ENCODE measurements at places on chromosomes 2 and 18.

GRCh38 chr18:23067236-23067635, 68.0 kb upstream of the CABLES1 start:
- DNase-seq, result peak; percentile 32

GRCh38 chr2:143974262-143974661, 545.7 kb downstream of the ZEB2 start:
- DNase-seq, result no peak

DNA sequence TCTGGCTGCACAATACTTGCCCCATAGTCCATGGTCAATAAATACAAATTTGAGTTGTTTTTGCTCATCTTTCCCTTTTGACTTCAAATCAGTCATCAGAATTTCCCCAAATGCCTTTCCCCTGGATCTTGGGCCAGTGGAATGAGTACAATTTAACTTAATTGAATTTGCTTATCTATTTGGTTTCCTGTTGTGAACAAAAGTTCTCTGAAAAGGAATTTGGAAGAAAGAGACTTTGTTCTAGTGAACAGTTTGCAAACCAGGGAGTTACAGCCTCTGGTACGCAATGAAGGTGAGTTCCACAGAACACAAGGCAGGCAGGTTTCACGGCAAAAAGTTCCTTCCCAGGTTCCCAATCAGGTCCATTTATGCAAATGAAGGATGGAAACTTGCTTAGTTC, 1.2 kb upstream of the UGT1A1 start:
- no peak for DNase-seq

- no peak for DNase-seq
These were observed 10.9 kb upstream of the HS6ST1 start for GRCh38 chr2:128329607-128330006.

DNA sequence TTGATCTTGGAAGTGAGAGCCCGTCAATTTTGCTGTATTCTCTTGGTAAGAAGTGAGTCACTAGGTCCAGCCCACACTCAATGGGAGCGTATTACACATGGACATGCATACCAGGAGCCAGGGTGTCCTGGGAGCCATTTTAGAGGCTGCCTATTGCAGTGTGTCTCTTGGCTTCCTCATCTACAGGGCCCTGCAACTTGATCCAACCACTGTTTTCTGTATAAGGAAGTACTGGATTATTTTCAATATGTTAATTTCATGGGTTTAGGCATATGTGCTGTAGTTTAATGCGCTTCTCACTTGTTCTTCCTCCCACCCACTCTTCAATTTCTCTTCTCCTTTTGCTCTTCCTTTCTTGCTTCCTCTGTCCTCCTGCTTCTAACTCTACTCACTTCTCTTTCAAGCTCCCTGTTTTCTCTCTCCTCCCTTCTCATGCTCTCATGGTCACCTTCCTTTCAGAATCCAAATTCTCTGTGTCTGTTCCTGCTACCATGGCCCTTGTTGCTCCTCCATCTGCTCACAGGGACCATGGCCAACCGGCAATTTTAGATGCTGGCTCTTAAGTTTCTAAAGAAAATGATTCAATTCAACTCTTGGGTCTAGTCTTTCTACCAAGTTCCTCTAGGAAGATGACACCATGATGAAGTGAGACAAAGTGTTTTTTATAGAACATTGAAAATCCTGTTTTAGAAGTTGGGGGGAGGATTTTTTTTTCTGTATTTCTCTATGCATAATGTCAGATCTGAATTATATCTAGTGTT, 152.0 kb upstream of the ZEB2 start:
- no peak for DNase-seq

GRCh38 chr18:50695431-50696176, 124.2 kb downstream of the MRO start:
- DNase-seq, result no peak

- no peak for DNase-seq
These were observed 205.2 kb upstream of the CXCR4 start for GRCh38 chr2:136323195-136323594.

DNA sequence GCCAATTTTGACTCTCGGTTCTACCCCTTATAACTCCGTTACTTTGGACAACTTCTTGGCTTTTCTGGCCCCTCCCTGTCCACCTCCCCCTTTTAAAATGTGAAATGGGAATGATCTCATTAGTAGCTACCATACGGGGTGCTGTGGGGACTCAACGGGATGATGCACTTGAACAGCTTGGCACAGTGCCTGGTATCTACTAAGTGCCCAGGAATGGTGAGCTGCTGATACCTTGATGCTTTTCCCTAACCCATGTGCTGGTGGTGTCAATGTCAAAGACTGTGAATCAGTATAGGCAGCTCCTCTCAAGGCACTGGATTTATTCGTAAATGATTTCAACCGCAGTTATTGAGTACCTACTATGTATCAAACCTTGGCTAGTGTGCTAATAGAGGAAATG, 204.2 kb downstream of the LOXHD1 start:
- DNase-seq, result no peak

GRCh38 chr2:241065355-241065803, 36.7 kb downstream of the MTERF4 start:
- no peak for DNase-seq

DNA sequence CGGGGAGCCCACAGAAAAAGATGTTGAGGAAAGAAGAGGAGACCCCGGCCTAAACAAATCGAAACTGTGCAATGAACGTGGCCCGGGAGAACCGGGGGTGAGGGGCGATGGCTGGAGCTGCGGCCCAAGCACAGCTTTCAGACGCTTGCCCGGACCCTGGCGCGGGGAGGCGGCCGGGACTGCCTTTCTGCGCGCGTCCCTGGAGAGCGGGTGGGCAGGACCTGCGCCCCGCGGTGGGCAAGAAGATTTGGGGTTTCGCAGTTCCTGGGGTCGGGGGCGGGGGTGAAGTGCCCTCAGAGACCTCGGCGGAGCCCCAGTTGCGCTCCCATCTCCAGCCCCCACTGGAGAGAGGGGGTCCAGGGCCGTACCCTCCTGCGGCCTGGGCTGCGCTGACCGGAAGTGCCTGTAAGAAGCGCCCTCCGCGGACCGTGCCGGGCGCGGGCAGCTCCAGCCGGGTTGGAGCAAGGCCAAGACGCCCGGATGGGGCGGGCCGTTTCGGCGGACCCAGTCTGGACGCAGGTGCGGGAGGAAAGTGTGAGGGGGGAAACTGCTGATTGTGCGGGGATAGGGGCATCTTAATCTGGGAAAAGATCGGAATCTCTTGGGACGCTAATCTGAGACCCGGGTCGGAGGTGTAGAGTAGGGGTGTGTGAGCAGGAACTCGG, 11.6 kb downstream of the EN1 start:
- no peak for DNase-seq

DNA sequence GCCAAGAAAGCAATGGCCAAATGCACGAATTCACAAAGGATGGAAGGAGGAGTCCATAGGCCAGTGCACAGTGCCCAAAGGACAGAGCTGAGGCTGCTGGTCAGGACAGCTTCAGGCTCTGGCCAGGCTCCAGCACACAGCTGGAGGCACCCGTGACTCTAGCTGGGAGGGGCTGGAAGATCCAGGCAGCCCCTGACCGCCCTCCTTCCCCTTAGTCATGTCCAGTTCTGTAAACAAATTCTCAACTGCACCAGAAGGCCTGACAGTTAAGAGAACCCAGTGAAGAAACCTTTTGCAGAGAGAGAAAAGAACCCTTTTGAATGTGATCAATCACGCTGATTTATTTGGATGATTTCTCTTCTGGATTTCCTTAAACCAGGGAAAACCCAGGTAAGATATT, 7.7 kb upstream of the YWHAQ start:
- no peak for DNase-seq

- no peak for DNase-seq
These were observed 7.3 kb downstream of the COQ10B start for GRCh38 chr2:197460649-197461048.

DNA sequence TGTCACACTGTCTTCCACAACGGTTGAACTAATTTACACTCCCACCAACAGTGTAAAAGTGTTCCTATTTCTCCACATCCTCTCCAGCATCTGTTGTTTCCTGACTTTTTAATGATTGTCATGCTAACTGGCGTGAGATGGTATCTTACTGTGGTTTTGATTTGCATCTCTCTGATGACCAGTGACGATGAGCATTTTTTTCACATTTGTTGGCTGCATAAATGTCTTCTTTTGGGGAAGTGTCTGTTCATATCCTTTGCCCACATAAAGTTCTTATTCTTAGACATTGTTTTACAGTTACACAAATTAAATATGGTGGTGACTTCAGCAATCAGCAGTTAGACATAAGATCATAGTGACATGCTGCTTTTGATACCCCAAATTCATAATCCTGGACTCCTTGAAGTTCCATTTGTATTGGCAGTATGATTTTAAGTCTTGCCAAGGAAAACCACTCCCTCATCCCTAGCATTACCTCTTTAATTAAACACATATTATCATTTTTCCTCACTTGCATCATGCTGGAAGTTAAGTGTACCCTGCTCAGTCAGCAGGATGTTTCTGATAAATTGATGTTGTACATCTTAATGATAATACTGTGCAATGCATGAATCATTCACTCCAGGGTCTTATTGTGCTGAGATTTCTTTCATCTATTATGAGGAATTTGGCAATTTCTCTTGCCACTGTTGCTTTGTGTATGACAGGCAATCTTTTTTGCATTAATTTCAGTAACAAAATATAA, 67.6 kb upstream of the STAT1 start:
- DNase-seq, result no peak

- no peak for DNase-seq
These were observed 42.0 kb downstream of the CCDC148 start for GRCh38 chr2:158414538-158414937.

DNA sequence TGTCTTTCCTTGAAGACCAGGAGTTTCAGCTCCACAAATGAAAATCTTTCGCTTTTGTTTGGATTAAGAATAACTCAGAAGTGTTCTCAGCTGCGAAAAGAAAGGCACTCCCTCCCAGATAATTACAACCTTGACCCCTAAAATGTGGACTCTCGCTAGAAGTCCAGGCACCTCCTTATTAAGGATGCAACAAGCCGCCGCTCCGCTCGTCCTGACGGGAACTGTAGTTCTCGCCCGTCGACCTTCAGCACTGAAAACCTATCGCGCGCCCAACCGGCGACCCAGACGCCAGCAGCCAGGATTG, 559 bp downstream of the IMMT start:
- DNase-seq, result no peak

DNA sequence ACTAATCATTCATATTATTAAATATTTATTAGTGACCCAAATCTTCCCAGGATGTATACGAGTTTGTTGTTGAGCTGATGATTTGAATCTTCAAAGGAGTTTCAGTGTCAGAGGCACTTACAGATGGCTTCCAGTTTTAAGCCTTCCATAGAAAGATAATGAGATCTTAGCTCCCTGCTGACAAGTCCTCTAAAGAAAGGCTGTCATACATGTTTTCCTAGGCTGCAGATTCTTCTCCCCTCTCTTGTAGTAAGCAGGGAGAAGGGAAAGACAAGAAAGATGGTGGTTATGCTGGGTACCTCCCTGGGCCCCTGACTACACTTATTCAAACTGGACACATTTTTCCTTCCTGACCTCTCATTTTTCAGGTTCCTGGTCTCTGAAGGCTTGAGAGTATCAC, 8.1 kb upstream of the GAREM1 start:
- no peak for DNase-seq

DNA sequence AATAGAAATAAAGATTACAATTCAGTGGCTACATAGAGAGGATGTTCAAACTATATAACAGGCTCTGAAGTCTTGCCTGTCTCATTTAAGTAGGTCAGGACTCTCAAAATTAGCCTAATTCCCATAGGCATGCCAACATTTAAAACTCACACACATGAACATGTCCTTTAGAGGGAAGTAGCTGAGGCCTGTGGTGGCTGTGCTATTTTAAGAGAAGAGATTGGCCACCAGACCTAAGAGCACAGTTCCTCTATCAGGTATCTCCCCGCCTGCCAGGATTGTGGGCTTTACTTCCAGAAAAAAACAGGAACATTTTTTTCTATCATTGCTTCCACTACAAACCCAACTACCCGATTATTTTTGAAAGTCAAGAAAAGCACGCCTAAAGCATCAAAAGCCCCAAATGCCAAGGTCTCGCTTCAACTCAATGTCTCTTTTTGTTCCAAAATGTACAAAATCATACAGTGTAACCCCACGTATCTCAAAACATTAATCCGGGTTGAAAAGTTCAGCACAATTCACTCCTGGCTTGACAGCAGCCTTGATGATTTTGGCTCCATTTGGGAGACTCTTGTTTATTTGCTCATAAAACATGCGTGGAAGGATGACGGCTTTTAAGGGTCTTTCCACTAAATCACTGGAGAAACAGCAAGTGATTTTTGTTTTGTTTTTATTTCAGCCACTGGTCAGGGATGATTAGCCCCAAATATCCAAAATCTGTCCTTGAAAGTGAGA, 15.3 kb downstream of the FHL2 start:
- no peak for DNase-seq

DNA sequence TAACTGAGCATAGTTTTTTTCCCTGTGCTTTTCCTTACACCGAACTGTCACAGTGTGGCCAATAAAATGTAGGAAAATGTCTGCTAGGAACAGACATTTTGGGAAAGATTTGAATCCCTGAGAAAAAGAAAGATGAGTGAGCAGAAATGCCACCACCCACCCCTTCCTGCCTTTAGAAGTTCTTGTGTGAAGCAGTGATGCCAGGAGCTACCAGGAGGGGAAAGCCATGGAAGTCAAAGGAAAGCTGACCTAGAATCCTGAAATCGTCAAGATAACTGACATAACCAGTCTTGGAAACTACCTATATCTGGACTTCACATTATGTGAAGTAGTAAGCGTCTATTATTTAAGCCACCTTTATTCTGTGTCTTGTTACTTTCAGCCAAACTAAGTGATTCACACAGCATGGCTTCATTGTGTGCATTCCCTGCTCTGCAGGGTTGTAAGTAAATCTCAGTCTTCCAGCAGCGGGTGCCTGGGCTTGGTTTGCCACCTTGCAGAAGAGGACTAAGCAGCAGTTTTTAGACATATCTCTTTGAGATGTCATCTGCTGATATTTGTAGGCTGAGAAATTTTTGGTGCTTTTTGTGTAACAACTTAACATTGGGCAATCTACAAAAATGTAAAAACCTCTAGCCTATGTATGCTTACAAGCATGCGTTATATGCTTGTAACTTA, 11.2 kb upstream of the SPRED2 start:
- DNase-seq, result no peak

- DNase-seq, result no peak
These were observed 94.4 kb upstream of the SIX2 start for GRCh38 chr2:45103351-45104345.

- DNase-seq, result no peak
These were observed 336 bp downstream of the THNSL2 start for GRCh38 chr2:88170472-88170892.

DNA sequence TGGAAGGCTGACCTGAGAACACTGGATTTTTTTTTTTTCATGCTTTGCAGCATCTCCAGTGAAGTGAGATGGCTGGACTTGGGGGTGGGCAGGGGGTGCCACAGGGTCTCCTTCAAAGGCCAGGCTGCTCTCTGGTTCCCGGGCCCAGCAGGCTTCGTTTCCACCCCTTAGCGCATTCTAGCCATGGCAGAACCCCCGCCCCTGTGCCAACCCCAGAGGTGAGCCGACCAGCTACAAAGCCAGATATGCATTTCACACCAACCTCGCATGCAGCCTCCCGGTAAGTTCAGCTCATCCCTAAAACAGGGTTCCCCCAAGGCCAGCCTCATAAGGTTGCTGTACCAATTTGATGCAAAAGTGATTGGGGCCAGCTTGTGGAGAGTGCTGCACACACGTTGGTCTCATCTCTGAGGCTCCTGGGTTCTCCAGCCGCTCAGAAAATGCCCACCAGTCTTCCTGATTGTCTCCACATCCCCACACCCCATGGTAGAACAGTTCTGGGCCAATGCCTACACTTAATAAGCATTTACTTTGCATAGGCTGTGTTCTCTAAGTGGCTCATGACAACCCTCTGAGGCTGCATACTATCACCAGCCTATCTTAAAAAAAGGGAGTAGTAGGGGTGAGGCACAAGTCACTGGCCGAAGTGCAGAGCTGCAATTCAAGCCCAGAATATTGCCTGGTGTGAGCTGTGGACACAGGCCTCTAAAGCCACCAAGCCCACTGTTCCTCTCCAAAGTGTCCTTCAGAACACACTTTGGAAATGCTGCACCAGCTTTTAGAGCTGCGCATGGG, 23.3 kb downstream of the SMAD7 start:
- DNase-seq, result no peak
